GM04504 (cell line): ENCODE measurements at places on chromosomes 7 and 10.

DNA sequence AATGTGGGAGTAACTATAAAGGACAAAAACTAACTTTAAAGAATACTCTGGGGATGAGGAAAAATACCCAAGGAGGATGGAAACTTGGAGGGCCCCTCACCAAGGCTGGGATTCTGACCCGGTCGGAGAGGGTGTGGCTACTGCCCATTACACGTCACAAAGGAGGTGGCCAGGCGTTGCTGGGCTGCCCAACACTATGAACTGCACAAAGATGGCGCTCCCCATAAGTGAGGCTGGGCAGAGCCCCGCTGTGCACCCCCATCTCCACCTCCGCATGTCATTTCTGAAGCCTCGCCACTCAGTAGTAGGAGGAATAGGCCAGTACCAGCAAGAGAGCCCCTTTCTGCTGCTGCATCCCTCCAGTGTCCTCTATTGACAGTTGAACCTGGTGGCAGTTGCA lies 290.1 kb upstream of the ZNF32 start:
- DNase-seq: no peak

DNA sequence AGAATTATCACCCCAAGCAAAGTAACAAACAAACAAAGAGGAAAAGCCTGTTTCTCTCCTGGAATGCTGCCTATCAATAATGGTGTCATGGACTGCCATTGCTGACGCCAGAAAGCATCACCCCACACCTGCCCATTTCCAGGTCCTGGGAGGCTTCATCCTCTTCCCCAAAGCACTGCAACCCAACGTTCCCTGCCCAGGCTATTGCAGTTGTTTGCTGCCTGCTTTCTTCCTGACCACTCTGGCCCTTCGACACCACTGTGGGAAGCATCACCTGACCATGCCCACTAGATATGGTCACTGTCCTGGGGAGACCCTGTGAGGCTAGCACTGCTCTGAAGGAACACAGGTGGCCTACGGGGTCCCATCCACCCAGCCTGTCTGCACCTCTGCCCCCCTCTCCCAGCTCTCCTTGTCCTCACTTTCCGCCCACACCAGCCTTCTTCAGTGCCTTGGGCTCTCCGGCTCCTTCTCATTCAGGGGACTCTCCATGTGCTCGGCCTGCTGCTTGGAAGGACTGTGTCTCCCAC lies 439.6 kb downstream of the GLRX3 start:
- DNase-seq: no peak

GRCh38 chr7:20797462-20798080 lies 10.9 kb upstream of the SP8 start:
- DNase-seq: no peak

DNA sequence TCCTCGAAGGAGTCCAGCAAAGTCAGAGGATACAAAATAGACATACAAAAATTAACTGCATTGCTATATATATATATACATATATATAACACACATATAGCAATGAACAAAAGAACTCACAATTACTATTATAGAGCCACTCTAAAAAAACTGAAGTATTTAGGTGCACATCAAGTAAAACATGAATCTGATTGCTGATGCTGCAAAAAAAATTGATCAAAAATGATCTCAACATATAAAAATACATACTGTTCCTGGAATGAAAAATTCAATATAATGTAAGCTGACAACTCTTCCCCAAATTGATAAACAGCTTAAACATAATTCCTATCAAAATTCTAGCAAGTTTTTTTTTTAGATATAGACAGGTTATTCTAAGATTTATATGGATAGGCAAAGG lies 126.8 kb downstream of the ALOX5 start:
- no peak for DNase-seq

DNA sequence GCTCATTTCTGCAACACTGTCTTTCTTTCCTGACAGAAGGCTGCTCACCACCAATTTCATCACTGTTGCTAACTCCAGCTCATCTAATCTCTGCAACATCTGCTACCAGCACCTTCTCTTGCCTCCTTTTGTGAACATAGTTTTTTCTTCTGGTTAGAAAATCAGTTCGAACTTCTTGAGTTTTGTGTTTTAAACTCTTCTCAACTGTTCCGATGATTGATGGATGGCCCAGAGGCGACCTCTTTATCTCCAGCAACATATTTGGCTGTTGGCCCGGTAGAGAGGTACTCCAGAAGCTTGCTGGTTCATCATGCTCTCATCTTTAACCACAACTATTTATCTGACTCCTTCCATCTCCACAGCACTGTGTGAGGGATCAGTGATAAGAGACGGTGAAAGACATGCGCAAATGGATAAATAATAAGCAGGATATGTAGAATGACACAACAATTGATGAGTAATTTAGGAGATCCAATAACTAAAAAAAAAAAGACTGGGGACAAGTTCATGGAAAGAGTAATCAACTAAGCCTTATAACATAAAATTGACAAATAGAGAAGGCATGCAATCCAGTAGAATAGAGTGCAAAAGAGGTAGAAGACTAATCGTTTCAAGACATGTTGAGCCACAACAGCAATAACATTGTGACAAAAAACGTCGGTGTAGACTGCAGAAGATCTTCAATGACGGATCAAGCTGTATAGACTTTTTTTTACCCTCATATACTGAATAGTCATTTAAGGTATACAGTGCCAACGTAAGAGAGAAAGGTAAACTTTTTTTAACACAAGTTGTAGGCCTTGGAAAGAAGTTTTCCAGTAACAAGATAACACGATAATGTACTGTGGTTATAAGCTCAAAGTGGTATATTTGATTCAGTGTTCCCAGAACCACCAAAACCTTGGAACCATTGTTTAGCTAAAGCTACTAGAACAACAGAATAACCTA lies 152.2 kb downstream of the CRPPA start:
- peak; percentile 18 for DNase-seq

DNA sequence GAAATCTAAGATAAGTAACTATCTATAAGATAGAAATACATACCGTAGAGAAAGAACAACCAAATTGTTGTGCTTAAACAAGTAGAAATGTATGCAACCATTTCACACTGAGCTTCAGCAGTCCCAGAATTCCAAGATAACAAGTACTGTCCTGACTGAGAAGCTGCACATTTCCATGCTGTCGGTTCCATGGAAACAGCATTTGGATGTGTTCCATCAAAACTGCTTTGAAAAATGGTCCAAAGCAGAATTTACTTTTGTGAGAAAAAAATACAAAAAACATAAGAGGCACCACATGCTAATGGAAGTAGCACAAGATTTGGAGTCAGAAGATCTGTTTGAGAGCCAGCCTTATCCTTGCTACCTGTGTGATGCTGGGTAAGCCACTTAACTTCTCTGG lies 92.6 kb downstream of the MTERF1 start:
- DNase-seq: no peak

- no peak for DNase-seq
Measured at GRCh38 chr7:21149809-21150208, 278.1 kb upstream of the SP4 start.

DNA sequence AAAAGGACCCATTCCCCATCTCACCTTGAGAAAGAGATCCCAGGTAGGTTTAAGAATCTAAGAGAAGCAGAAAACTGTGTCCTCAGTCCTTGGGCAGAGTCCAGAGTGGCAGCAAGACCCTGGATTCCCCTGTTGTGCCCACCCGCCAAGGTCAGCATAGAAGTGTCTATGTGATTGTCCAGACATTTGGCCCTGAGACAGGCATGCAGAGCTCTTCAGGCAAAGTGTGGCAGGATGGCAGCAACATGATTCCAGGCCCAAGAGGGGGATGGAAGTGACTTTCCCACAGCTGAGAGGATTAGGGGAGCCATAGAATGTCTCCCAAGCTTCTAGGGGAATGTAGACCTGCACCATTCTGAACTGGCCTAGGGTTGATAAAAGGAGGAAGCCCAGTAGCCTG lies 39.1 kb upstream of the OPALIN start:
- no peak for DNase-seq

DNA sequence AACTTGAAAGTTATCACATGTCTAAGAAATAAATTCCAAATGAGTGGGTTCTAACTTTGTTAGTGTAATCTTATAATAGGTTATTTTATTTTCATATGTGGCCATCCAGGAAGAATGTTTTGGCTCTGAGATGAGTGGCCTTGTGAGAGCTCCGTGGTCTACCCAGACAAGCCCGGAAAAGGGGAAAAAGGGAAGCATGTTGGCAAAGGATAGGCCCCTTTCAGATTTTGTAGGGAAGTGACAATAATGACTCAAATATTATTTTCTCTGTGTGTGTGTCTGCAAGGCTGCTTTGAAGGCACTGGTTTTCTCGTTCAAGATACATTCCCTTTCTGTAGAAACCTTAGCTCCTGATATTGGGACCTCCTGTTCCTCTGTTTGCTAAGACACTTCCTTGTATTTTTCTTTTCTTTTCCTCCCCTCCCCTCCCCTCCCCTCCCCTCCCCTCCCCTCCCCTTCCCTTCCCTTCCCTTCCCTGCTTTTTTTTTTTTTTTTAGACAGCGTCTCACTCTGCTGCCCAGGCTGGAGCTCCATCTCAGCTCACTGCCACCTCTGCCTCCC lies 240.8 kb downstream of the LRMDA start:
- DNase-seq: no peak
